ENCODE measurements at places on chromosomes 11 and 22.

DNA sequence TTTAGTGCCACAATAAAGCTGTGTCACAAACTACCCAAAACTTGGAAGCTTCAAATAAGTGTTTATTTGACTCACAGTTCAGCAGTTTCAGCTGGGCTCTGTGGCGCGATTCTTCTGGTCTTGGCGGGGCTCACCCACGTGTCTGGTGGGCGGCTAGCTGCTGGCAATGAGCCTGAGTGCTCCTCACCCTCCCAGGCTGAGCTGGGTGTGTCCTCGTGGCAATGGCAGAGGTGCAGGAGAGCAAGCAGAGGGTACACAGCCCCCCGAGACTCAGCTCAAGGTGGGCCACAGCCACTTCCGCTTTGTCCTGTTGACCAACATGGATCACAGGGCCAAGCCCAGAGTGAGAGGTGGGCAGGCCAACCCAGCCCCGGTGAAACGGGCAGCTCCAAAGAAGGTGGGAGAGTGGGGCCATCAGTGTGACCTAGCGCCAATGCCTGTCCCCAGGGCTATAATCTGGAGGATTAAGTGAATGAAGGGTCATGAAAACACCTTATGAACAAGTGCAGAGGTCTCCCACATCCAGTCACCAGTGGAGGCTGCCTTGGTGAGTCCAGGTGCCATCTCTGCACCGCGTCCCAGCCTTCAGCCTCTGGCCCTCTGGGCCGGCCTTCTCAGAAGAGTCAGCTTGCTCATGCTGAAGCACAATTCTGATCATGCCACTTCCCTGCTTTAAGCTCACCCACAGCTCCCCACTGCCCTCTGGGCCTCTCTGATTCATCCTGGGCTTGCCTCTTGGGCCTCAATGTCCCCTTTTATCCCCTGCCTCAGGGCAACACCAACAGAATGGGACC, 74.6 kb upstream of the RTL6 start:
- DNase-seq, result no peak

GRCh38 chr11:68763926-68764657, 12.8 kb upstream of the TESMIN start:
- DNase-seq, result no peak

GRCh38 chr11:125079151-125079877, 16.2 kb downstream of the SLC37A2 start:
- no peak for DNase-seq

DNA sequence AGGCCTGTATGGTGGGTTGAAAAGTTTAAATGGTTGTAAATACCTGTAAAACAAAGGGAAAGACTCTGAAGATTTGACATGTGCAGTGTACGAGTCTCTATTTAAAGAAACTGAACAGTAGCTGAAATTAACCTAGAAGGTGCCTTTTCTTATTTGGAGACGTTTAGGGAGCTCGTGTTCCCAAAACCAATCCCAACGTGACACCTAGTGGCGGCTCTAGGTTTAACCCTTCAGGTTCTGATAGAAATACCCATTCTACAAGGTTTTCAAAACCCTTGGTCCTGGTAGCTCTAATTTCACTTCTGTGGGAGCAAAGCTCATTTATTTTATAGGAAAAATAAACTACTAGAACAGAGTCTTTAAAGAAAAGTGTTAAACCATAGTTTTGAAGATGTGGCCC, 258.3 kb downstream of the LRRC4C start:
- no peak for DNase-seq

- no peak for DNase-seq
Measured at GRCh38 chr11:76654980-76655379, 15.6 kb downstream of the LRRC32 start.

GRCh38 chr11:46676436-46677158, 23.8 kb downstream of the ARHGAP1 start:
- no peak for DNase-seq

DNA sequence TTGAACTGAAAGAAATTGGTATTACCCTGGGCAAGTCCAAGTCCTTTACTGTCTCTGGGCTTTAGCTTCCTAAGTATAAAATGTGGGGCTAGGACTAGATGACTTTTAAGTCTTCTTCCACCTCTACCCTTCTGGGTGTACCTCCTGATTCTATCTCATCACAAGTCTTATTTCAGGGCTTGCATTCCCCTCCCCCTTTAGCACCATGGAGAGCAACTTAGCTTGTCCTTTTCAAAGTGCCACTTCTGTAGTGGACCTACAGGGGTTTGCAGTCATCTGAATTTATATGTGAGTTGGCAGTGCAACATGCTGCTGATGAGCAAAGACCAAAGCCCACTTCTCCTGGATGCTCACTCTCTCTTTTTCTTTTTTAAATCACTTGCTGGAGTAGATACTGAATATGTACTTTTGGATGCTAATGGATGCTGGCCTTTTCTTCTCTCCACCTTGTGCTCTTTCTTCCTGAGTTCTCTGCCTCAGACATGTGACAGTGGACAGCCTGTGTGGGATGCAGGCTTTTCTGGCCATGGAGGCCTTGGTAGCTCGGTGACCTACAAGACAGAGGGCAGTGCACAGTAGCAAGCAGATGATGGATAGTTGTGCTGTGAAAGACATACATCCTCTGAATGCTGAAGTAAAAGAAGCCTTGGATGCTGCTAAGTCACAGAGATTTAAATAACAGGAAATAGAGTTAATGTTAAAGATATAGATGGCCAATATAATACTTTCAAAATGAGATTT, 185.0 kb downstream of the NELL1 start:
- DNase-seq, result no peak

DNA sequence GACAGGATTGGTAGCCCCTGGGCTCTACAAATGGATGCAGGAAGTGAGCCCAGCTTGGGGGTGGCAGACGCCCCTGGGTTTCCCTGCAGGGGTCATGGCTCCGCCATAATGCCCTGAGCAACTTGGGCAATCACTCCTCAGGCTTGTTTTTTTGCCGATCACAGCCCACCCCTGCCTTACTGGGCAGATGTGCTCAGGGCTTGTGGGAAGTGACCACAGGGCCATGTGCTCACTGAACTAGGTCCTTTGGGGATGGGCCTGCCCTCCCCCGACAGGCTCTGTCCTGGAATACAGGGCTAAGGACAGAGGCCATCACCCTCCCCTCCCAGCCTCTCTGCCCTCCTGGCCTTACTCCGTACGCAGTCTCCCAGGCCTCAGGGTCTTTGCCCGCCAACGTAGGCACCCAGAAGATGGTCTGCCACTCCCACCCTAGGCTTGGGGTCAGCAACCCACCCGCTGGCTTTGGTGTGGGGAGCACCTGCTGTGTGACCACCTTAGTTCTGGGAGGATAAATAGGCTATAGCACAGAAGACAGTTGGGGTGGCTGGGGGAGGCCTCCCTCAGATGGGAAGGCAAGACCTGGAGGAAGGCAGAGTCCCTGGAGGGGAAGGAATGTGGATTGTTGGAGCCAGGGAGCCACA, 3.8 kb downstream of the RPLP2 start:
- no peak for DNase-seq

- no peak for DNase-seq
Measured at GRCh38 chr22:25068707-25069106, 116.2 kb downstream of the KIAA1671 start.

All from endothelial cell of umbilical vein (primary cell).